CD4-positive, alpha-beta memory T cell (primary cell): ENCODE measurements at places on chromosomes 3 and 15.

DNA sequence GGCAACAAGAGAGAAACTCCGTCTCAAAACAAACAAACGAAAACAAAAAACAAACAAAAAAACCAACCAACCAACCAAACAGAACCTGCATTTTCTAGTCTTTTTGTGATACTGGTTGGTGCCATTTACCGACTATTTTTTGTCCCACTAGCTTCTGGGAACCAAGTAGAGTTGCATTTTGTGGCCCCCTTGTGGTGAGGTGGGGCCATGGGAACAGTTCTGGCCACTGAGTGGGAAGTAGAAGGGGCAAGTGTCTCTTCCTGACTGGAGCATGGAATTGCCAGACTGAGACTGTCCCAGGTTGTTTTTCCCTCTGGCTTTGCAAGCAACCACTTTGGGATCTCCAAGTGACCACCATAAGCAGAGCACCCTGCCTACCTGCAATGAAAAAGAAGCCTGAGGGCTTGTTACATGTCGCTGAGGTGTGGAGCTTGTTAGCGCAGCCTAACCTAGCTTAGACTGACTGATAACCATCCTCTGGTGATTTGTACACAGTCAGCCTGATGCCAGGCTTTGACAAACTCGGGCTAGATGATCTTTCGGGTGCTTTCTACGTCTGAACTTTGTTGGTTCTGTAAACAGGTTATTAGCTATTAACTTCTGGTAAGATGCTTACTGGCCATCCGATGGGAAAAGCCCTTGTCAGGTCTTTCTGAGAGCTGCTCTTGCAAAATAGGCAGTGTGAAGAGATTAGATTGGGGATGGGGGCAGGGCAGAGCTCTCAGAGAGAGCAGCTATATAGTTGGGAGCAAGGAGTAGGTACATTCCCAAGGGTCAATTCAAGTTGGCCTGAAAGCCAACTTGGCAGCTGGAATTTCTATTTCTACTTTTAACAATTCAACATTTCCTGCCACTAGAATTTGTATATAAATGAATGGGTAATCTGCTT is 172.2 kb downstream of the SSR3 start:
- no peak for DNase-seq

DNA sequence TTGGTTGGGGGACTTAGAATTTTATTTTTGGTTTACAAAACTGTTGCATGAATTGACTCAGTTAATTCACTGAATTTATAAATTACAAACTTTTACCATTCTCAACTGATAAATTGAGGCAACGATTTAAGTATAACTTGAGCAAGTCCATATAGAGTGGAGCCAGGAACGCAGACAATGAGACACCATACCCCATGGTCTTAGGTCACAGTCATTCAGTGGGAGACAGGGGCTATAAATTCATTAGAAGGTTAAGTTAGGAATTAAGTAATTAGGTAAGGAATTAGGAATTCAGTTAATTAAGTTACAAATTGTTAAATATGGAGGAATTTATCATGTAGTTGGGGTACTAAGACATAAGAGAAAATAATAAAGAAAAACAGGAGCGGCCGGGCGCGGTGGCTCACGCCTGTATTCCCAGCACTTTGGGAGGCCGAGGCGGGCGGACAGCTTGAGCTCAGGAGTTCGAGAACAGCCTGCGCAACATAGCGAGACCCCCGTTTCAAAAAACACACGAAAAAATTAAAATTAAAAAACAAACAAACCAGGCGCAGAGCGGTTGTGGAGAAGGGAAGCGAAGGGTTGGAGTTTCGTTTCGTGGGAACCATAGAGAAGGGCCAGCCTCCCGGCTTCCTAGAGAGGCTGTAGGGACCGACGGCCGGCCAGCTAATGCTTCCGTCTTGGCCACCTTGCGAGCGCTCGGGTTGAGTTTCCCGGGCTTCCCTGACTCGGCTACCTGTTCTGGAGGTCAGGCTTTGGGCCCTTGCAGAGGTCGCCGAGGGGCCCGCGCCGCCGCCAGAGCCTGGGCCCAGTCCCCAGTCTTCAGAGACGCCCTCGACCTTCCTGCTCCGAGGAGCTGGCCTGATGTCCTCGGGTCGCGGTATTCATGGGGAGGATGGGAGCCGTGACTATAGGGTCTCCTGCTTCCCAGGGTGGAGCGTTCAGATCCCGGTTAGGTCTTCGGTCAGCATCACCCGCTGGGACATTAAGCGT is at the start of gene ZNF619:
TSS of gene ZNF619 (plus strand) at position 645 of the 993 bp plus-strand sequence. CDS start 858 bp downstream, outside the sequence.
- peak; percentile 59 for DNase-seq

- no peak for DNase-seq
These were observed 1.4 kb upstream of the MAGEL2 start for GRCh38 chr15:23648920-23649515.

- no peak for DNase-seq
These were observed 10.5 kb downstream of the WWTR1 start for GRCh38 chr3:149647285-149647684.

GRCh38 chr3:196942226-196942914 is at the start of gene NCBP2:
TSS of gene NCBP2 (minus strand) at chr3:196942528. CDS start at chr3:196942503, 25 bp downstream.
- peak; percentile 99 for DNase-seq

GRCh38 chr3:174776123-174776522 is 83.0 kb upstream of the NAALADL2 start:
- DNase-seq, result no peak

DNA sequence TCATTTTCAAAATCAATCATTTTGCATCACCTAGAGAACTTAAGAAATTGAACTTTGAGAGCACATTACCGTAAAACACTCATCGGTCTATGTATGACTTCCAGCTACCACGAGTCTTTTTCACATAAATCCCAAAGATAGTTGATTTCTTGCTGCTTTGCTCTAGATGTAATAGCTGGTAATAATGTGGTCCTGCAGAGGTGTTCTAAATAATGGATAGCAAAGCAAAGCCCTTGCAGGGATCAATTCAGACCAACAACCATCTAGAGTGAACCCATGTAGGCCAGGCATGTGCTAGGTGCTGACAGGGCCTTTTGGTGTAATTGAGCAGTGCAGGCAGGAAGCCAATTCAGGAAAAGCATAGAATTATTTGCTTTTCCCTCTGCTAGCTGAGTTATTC is 26.1 kb upstream of the C3orf80 start:
- DNase-seq, result no peak

DNA sequence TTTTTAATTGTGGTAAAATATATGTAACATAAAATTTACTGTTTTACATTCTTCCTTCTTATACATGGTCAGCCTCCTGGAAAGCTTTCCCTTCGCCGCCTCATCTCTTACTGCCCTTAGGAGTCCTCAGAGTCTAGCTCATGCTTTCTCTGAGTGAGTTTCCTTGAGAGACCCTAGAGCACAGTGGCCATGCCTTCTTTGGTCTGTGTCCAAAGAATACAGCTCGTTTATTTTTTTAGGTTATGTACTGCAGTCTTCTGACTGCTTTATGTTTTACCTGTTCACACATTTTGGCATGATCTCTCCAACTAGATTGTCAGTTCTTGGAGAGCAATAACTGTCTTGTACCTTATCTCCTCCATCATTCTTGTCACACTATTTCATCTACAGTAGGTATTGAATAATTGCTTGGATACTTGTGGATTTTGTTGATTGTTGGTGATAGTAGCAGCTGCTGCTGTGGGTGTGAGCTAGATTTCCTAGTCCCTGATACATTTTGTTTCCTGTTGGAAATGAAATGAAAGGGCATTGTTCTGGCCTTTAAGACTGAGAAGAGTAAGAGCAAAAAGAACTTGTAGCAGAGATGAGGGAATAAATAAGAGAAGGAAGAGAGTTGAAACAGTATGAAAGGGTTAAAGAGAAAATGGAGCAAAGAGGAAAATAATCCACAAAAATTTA is 10.9 kb downstream of the ARIH2 start:
- no peak for DNase-seq

DNA sequence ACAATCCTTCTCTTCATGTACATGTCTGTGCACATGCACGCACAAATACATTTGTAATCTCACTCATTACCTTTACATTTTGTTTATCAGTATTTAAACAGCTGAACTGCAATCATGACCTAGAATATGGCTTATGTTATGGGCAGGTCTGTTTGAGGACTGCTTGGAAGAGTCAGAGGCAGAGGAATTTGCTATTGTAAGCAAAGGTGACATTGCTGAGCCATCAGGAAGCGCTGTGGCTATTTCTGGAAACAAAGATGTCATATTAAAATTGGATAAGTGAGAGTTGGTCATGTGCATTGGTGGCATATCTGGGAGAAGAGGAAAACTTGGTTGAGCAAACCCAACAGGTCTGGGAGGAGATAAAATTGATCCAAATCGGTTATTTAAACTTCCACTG is 41.6 kb downstream of the USF3 start:
- no peak for DNase-seq

GRCh38 chr3:149489060-149489690 is 14.7 kb downstream of the TM4SF4 start:
- DNase-seq, result no peak

DNA sequence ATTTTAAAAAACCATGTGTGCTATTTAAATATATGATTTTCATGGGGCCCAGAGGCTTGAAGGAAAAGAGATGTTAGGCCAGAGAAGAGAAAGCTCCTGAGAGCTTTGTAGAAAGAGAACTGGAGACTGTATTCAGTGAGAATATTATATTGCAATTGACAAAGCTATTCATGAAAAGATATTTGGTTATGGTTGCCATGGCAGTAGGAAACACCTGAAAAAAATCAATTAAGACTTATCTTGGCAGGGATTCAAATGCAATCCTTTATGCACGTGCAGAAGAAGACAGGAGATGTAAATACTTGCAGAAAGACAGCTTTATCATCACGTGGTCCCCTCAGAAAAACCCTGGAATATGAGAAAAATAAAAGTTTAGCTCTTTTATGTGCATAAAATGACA is 636.0 kb upstream of the TBL1XR1 start:
- no peak for DNase-seq

DNA sequence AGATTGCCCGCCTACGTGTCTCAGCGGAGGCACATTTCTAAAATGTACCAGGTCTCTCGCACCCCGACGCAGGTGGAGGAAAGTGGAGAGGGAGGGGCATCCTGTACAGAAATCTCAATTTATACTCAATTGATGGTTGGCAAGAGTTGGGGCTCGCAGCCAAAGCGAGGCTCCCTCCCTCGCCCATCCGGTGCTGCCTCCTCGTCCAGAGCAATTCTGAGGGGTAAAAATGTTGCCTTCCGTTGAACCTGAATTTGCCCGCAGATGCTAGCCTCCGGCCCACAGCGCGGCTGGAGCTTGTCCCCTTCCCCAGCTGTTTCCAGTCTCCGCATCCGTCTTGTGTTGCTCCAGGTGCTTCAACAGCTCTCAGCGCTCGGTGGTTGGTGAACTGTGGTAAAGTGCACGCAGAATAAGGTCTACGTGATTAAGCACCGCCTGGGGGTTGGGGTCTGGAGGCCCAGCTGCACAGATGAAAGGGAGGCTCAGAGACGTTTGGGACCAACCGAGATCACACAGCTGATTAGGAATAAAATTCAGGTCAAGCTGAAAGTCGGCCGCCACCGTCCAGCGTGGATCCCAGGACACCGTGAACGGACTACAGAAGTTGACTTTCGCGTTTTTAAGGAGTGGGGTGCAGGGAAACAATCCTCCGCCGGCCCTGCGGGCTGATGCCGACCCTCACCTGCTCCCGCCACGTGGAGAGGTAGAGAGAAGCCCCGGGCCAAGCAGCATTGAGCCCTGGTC is 846 bp upstream of the POLG start:
- DNase-seq, result no peak

- no peak for DNase-seq
These were observed 116.2 kb upstream of the PLAAT1 start for GRCh38 chr3:193124861-193125260.

- DNase-seq, result no peak
These were observed 241.6 kb upstream of the AZI2 start for GRCh38 chr3:28590216-28590615.

- DNase-seq, result no peak
These were observed 10.5 kb downstream of the FILIP1L start for GRCh38 chr3:100103558-100104441.

GRCh38 chr3:57689367-57690053 is 3.4 kb downstream of the DENND6A start:
- DNase-seq, result no peak

GRCh38 chr3:140442621-140443020 is 235.2 kb upstream of the TRIM42 start:
- no peak for DNase-seq

GRCh38 chr3:152298393-152299248 is 29.9 kb downstream of the MBNL1 start:
- DNase-seq, result peak; percentile 81

GRCh38 chr15:32870240-32871033 is 152.6 kb downstream of the GREM1 start:
- no peak for DNase-seq

GRCh38 chr3:123169492-123169929 is 32.2 kb upstream of the SEC22A start:
- DNase-seq, result no peak

DNA sequence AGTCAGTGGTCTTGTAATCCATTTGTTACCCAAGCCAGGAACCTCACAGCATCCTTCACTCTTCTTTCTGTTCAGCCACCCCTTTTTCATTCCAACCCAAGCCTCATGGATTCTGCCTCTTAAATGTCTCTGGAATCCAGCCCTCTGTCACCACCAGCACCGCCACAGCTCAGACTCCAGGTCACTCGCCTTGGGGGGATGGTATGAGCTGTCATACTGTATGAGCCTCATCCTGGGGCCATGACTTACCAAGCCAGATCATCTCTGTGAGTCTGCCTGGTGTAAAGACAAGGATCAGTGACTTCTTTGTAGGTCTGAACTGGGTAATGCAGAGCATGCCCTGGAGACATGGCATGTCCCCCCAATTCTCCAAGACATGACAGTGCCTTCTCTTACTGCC is 79.6 kb downstream of the PGPEP1L start:
- DNase-seq, result no peak

- DNase-seq, result no peak
These were observed 17.4 kb upstream of the KCNMB2 start for GRCh38 chr3:178518660-178519396.

DNA sequence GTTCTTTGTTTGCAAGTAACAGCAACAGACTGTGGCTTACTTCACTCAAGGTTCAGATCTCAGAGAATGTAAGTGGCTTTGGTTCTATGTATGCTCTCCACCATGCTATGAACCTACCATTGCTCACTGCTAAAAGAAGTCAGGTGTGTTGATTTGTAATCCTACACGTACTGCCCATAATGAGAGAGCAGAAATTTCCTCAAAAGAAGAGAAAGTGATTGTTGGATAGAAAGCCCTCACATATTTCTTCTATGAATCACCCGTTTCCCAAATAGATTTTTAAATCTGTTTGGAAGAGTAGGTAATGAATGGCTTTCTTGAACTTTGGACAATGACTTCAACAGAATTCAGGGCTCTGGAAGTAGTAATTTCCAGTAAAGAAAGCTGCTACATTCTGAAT is 565.4 kb downstream of the ROBO2 start:
- DNase-seq, result no peak
